ENCODE measurements at places on chromosomes 12 and 14.

DNA sequence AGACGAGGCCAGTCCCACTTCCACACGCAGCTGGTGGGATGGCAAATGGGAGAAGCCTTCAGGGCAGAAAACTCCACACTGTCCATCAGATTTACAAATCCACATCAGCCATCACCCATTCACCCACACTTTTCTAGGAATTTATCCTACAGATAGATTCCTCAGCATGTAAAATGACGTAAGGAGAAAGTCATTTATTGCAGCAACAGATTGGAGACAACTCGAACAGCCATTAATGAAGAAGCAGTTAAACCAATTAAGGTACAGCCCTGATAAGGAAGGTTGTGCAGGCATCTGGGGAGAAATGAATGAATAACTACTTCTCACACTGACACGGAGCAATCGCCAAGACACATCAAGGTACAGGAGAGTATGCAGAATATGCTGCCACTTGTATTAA, 26.2 kb downstream of the PRKAB1 start:
- no peak for DNase-seq

DNA sequence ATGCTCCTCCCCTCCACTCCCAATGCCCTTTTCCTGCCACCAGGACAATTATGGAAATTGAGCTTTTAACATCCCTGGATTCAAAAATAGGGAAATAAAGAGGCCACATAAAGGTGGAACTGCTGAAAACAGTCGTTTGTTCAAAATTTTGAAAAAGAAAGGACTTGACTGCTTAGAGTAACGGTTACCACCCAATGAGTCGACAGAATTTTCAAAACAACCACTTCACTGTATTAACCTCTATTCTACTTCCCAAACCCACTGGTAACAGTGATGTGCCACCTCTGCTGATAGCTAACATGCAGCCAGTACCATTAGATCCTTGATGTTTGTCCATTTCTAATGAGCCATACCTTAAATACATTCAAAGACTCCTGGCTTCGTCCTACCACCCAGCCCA, 4.9 kb downstream of the ST8SIA1 start:
- DNase-seq: no peak

DNA sequence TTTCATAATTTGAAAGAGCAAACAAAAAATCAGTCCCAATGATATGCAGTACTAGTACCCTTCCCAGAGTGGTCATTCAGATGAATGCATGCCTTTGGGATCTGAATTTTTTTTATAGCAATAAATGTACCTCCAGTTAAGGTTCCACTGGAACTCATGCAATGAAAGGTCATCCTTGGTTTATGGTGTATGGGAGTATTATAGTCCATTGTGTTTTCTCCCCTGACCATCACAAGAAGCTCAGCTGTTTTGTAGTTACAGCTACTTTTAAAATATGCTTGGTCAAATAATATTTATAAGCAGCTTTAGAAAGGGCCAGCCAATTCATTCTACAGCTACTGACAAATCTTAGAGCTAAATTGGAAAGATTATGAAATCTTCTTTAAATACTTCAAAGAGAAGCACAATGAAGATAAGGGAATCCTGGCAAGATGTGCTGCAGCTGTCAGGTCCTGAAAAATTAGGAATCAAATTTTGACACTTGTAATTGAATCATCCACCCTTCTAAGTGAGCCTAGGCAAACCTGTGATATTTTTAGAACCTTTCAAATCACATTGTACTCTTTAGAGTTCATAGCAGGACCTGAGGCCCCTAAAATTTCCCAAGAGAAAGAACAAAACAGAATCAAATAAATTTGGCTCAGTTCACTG, 46.5 kb downstream of the IFT81 start:
- no peak for DNase-seq

GRCh38 chr12:69366796-69367195, 7.3 kb downstream of the YEATS4 start:
- no peak for DNase-seq

- DNase-seq: no peak
These were observed 1.8 kb downstream of the B3GNT4 start for GRCh38 chr12:122205053-122205925.

DNA sequence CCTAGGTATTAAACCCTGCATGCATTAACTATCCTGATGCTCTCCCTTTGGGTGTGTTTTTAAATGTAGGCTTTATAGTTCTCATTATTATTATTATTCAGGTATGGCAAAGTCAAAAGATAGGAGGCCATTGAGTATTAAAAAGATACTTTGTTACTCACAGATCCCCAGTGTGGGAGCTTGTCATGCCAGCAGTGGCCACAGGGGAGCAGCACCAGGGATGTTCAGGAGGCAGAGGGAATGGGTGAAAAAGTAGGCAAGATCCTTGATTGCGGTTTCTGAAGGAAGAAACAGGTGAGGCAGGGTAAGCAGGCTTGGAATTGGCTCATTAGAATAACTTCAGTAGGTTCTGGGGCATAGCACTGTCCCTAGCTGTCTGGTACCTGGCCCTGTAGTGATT, 382.2 kb downstream of the MED13L start:
- DNase-seq: no peak

DNA sequence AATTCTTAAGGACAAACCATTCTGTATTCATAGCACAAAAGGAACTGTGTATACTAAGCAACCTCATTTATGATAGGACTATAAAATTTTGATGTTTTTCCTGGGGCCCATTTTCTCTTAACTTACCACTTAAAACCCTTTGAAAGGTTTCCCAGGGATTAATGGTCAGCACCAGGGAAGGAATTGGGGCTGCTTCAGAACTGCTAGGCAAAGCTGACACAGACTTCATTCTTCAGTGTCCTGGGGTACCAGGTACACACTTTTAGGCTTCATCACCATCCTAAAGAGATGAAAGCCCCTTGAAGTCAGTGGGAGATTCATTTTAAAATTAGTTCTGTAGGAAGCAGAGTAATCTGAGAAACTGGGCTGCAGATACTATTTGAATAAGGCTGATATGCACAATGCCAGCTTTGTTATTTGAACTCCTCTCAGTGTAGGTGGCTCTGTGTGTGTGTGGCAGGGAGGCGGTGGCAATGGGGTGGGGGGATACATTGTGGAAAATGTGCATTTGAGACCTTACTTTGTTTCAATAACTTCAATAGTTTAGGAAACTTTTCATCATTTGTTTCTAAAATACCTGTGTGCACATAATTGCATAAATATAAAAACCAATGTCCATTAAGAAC, 329.3 kb upstream of the DCN start:
- no peak for DNase-seq

DNA sequence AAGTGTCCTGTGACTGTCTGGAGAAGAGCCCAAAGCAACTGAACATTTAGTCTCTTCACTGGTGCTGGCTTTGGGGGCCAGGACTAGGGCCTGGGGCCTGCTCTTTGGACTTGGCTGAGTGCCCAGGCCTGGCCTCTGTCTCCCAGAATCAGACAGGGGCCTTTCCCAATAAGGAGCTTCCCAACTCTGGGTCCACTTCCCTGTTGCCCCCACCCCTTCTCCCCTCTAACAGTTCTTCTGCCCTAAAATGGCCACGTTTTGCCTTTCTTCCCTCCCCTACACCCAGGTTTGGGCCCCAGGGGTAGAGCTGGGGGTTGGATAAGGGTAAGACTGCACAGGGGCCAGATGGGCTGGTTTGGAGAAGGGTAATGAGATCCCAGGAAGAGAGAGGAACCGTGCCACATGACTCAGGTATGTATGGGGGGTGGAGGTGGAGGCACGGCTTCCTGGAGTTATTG, 10.0 kb upstream of the ITGA5 start:
- DNase-seq: no peak

DNA sequence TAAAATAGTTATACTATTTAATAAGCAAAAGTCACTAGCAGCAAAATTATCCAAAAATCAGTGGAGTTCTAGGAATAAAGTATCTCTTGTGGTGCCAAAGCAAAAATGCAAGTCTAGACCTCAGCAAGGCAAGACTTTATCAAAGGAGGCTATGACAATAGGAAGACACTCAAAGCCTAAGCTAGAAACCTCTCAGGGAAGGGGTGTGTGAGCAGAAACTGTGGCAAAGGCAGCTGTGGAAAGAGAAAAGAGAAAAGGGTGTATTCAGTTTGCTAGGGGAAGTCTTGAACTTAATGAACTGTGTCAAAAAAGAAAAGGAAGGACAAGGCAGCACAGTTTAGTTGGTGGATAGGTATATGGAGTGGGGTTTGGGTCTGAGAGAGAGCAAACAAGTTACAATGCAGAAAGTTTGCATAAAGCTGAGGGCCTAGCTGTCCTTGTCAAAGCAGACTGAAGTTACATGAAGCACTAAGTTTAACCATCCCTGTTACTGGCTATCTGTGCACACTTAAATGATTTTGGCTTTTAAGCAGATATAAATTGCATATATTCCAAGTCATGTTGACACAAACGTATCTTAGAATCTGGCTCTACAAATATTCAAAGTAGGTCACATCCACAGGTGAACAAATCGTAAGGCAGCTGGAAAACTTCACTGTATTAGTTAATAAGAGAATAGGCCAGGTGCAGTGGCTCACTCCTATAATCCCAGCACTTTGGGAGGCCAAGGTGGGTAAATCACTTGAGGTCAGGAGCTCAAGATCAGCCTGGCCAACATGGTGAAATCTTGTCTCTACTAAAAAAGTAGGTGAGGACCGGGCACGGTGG, 31.0 kb upstream of the AMN1 start:
- DNase-seq: no peak

DNA sequence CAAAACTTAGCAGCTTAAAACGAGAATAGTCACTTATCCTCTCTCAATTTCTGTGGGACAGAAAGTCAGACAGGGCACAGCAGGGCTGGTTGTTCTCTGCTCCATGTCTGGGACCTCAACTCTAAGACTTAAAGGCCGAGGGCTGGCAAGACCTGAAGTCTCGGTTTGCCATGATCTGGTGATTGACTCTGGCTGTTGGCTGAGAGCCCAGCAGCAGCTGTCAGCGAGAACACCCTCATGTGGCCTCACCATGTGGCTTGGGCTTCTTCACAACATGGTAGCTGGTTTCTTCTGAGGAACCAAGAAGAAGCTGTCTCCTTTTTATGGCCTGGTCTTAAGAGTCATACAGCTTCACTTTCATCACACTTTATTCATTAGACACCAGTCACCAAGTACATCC, 1.7 kb upstream of the VASH1 start:
- DNase-seq: no peak

DNA sequence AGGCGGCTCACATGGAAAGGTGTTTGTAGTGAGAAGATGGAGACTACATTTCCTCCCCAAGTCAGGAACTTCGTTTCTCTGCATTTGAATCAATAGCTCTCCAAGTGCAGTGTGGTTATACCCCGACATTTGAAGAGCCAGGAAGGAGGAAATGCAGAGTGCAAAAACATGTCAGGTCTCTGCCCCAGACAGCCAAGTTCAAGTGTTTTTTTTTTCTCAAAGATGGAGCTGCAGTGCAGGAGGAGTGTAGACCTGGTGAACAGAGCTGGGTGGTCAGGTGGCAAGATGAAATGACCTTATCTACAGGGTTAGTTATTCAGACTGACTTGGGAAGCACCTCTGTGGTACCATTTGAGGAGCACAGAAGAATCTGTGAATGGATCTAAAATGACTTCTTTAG, 21.3 kb downstream of the MLXIP start:
- DNase-seq: no peak

DNA sequence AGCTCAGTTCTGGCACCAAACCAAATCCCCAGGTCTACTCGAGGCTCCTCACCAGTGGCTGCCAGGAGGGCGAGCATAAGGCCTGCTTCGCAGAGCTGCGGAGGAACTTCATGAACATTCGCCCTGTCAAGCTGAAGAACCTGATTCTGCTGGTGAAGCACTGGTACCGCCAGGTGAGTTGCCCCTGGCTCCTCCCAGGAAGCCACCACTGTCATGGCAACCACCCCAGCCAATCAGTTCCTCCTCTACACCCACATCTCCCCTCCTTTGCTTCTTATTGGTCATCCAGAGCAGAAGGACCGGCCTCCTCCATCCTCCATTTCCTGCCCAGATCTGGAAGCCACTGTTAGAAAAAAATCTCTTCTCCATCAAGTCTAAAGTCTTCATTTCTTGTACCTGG, 17.2 kb upstream of the OAS2 start:
- no peak for DNase-seq

DNA sequence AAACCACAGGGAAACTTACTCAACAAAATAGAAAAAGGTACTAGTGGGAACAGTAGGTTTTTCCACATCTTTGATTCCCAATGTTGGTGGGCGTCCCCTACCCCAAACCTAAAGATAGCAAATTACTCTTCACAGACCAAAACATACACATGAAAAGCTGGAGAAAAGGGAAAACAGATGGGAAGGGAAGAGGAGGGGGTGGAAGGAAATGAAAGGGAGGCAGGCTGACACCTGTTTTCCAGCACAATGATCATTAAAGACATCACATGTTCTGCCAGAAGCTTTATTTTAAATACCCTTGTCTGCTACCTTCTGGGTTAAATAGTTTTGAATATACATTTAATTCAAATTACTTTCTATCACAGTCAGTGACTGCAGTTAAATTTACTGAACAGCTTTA, 1617.9 kb upstream of the SEL1L start:
- DNase-seq: no peak

GRCh38 chr12:119570771-119571170, 22.8 kb upstream of the TMEM233 start:
- DNase-seq: no peak

DNA sequence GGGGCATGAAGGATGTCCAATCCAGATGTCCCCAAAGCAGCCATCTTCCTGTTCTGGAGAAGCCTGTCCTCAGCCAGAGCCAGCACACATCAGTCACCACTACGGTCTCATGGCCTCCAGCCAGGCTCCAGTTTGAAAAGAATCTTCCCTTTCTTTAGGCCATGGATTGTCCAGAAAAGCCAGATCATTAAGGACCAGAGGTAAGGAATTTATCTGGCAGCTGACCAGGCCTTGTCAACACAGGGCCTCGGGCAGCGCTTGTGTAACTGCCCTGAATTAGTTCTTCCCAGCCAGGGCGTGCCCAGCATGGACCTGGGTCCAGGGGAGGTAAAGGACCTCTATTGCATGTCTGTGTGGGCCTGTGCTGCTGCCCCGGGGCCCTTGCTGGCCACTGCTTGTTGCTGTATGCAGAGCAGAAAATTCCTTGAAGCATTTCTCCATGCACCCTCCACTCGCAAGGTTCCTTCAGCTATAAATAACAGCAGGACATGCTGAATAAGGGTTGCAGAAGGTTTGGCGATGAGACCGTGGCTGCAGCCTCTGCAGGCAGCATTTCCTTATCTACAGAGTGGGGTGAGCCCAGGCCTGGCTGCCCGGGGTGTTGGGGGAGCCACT, 21.7 kb upstream of the VPS37B start:
- no peak for DNase-seq

- no peak for DNase-seq
These were observed 103.3 kb downstream of the NCOR2 start for GRCh38 chr12:124464062-124464461.

- no peak for DNase-seq
These were observed 132.2 kb downstream of the MON2 start for GRCh38 chr12:62598846-62599245.

DNA sequence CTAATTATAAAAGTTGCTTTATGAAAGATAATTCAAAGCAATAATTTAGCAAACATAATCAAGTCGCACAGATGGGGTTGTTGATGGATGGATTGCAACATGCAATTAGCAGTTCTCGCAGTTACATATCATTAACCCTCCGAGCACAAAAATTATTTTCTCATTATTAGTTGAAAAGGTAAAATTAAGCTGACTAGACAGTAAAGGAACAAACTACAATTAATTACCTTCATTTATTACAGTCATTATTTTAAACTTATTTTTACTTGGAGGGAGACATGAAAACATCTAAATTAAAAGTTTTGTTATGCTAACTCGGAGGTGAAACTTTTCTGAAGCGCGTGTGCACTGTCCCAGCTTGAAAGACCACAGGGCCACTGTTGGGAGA, 146.9 kb downstream of the PHETA1 start:
- no peak for DNase-seq

- DNase-seq: no peak
These were observed 149.7 kb downstream of the TTC7B start for GRCh38 chr14:90666571-90666970.
